Kasumi-1 (cell line): ENCODE measurements at places on chromosomes 7 and 10.

DNA sequence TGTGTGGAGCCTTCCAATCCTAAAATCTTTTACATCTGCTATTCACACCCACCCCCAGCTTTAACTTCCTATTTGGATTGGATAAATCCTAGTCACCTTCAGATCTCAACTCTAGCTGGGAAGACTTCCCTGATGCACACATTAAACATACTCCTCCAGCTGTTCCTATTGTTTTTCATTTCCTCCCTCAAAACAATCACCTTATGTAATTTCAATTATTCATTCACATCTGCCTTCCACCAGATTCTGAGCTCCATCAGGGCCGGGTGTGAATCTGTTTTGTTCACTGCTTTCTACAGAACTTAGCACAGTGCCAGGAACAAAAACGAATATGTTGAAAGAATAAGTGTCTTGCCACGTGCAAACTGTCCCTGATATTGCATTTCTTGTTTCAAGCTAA lies 497.4 kb downstream of the PLXDC2 start:
- no peak for DNase-seq

GRCh38 chr10:116748041-116748440 lies 5.7 kb upstream of the HSPA12A start:
- DNase-seq, result no peak

GRCh38 chr7:128030654-128031611 lies at the start of gene LRRC4:
TSS of gene LRRC4 (minus strand) at chr7:128031437. CDS start at chr7:128030640, 797 bp downstream.
- peak; percentile 34 for DNase-seq

DNA sequence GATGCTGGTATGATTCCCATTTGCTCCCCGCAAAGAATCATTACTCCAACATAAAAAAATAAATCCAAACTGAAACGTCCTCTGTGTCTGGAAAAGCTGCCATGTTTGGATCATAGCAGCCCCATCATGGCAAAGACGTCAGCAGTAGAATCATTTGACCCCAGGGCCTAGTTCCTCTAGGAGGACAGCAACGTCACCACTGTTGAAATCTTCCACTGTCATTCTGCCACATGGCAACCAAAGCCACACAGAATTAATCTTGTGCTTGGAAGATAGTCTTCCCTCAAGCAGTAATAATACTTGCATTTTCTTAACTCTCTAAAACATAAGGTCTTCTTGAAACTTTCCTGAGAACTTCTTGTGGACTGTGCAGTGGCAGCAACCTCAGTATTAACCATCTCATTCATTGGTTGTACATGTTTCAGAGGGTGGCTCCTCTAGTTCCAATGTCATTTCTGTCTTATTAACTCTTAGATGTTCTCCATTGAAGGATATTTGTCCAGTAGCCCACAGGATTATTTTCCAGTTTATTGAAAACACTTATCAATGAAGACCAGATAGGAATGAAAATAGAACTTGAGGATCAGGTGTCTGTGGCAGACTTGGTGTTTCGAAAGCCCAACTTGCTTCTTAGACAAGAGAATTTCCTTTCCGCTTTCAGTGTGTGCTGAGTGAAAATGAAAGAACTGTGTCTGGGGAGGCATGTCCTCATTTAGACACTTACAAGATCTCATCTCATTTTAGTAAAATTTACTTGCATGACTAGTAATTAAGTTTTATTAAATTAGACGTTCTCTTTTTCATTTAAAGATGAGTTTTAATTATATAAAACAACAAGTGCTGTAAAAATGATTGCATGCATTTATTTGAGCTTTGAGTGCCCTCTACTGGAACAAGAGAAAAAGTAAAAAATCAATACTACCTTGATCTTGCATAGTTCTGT lies 28.9 kb upstream of the INHBA start:
- peak; percentile 58 for DNase-seq

DNA sequence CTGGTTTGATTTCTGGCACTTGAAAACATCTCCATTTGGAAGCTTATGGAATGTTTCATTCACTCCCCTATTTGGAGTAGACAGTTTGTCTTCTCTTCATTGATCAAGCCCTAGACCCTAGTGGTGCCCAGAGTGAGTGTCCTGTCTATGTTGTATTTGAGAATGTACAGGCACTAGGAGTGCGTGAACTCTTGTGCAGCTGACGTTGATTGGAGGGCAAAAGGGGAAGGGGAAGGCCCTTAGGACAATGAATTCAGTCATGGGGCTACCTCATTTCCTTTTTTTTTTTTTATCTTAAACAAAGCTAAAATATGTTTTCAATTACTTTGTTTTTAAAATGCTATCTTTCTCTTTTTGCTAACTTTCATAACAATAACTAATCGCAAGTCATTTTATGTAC lies 66.5 kb downstream of the ADD3 start:
- DNase-seq, result peak; percentile 62

DNA sequence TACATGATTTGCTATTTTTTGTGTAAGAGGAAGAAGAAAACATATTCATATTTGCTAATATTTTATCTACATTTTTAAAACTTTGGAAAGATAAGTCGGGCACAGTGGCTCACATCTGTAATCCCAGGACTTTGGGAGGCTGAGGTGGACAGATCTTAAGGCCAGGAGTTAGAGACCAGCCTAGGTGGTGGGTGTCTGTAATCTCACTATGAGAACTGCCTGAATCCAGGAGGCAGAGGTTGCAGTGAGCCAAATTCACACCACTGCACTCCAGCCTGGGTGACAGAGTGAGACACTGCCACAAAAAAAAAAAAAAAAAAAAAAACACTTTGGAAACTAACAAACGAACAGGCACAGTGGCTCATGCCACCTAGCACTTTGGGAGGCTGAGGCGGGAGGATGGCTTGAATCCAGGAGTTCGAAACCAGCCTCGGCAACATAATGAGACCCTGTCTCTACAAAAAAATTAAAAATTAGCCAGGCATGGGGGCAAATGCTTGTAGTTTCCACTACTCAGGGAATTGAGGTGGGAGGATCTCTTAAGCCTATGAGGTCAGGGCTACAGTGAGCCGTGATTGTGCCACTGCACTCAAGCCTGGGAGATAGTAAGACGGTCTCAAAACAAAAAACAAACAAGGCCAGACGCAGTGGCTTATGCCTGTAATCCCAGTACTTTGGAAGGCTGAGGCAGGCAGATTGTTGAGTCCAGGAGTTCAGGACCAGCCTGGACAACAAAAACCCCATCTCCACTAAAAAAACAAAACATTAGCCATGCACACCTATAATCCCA lies 25.6 kb downstream of the HERC4 start:
- DNase-seq, result no peak

DNA sequence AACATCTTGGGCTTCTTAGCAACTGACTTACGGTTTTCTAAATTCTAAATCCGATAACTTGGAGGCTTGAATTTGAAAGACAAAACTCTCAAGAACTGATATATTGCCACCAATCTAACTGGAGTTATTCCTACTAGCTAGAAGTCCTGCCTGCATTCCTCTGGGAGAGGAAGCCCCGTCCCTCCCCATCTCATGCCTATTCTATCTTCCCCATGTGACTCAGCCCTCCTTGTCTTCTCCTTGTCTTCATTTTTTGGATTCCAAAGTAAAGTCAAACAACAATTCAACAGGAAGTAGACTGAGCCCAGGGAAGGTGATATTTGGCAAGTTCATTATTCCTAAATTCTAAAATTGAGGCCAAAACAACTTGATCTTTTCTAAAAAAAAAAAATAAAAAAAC lies 587.7 kb downstream of the KCNMA1 start:
- no peak for DNase-seq
